ENCODE measurements at places on chromosomes 7 and 10. TPM values are rescaled to one million over a fixed set of nuclear protein-coding genes. Genes with fewer than 3 reads are reported as not detected.

GRM3 gene
- not detected for total RNA-seq

ADRB1 gene
- total RNA-seq, result not detected

USP6NL gene
- total RNA-seq, result 8.7 TPM

FZD8 gene
- total RNA-seq, result 7.0 TPM

LAMB1 gene
- total RNA-seq, result 562 TPM

IRF5 gene
- not detected for total RNA-seq

GATAD1 gene
- total RNA-seq, result 24.5 TPM

CPVL gene
- total RNA-seq, result 0.71 TPM

PKD1L1 gene
- 0.09 TPM for total RNA-seq

ADAM8 gene
- 0.71 TPM for total RNA-seq

ASIC3 gene
- 0.14 TPM for total RNA-seq

AFAP1L2 gene
- 0.14 TPM for total RNA-seq

AZGP1 gene
- 0.09 TPM for total RNA-seq

HOXA1 gene
- total RNA-seq, result 1.00 TPM

ACTL6B gene
- not detected for total RNA-seq

GBX1 gene
- total RNA-seq, result not detected

FXYD4 gene
- total RNA-seq, result not detected

GSTO2 gene
- 2.0 TPM for total RNA-seq

GDF10 gene
- total RNA-seq, result 1.2 TPM

BTBD16 gene
- not detected for total RNA-seq

DYDC2 gene
- not detected for total RNA-seq

KCNH2 gene
- 1.7 TPM for total RNA-seq

ACSM6 gene
- not detected for total RNA-seq

LLCFC1 gene
- total RNA-seq, result not detected

C10orf53 gene
- not detected for total RNA-seq

BHLHA15 gene
- total RNA-seq, result 0.37 TPM

TRIM50 gene
- total RNA-seq, result not detected

HKDC1 gene
- 0.28 TPM for total RNA-seq

SOSTDC1 gene
- not detected for total RNA-seq

Data from smooth muscle cell of bladder (primary cell).